ENCODE measurements at places on chromosomes 1 and 21. TPM values are rescaled to one million over a fixed set of nuclear protein-coding genes. Genes with fewer than 3 reads are reported as not detected.
A peak's percentile ranks its signal among the peaks of the same experiment; 100 is the strongest.

Gene PLPPR5
- not detected for polyA plus RNA-seq

Gene OR2M3
- not detected for polyA plus RNA-seq

DNA sequence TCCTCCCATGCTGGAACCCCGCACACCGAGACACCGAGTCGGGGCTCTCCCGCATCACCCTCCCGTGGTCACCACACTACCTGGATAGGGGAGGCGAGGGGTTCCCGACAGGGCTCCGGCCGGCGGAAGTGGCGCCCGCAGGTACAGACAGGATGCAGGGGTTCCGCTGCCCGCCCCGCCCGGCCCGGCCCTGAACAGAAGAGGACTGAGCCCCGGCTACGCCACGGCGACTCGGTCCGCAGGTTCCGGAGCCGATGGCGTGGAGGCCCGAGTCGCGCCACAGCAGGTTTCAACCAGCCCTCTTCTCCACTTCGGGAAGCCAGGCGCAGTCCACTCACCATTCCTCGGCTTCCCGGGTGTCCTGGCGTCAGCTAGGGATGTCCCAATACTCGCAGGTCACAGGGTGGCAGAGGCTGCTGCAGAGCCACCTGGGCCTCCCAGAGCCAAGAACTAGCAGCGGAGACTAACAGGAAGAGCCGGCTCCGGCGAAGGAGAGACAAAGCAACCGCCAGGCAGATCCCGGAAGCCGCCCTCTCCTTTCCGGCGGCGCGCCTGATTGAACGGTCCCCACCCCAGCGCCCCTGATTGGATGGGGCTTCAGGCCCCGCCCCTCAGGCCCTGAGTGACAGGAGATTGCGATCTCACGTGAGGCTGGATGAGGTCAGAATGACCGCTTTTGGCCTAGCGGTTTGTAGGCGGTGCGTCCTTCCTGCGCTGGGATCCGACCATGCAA lies at the start of gene ZNF669:
ZNF669 (minus strand) TSS at position 498 of the 733 bp plus-strand sequence; CDS start at position 341, 157 bp downstream.
- peak; percentile 95 for DNase-seq

DNA sequence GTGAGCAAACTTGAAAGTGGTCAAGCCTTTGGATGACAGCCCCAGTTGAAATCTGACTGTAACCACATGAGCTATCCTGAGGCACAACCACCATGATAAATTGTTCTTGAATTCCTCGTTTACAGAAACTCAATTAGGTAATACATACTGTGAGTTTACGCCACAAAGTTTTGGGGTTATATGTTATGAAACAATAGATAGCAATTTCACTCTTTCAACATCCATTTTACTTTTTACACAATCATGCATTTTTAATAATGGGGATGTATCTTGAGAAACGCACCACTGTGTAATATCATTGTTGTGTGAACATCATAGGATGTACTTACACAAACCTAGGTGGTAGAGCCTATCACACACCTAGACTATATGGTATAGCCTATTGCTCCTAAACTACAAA lies 35.4 kb downstream of the OR2C3 start:
- no peak for DNase-seq

Gene COL16A1
- polyA plus RNA-seq = 8.1 TPM

Gene ARHGEF10L
- 5.2 TPM for polyA plus RNA-seq

Gene ESRRG
- polyA plus RNA-seq = not detected

DNA sequence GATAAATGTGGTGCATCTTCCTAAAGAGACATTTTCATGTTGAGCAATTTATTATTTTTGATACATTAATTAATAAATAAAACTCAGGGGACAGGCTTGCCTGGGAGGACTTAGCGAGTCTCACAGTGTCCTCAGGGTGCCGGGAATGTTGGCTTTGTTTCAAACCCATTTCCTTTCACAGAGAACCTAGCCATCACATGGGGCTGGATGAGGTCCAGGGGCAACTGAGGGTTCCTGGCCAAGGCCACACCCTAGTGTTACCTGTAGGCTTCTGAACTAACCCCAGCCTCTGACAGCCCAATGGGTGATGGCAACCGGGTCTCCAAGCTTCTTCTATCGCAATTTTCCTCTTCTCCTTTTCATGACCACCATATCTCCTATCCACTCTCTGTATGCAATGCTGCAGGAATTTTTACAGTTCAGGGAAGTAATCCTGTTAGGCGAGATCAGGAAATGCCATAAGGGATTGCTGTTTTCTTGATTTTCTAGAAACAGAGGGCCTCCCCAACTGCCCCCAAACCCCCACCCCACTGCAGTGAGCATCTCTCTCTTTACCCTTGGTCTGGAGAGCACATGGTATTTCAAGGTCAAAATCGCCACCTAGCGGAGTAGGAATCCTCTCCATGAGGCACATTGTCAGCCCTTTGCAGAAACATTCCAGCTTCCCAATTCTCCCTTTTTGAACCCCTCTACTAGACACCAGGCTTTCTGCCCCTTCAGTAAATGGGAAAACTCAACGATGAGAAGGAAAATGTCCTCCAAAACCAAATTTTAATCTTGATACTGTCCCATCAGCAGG lies 22.1 kb upstream of the SMYD3 start:
- DNase-seq = no peak

DNA sequence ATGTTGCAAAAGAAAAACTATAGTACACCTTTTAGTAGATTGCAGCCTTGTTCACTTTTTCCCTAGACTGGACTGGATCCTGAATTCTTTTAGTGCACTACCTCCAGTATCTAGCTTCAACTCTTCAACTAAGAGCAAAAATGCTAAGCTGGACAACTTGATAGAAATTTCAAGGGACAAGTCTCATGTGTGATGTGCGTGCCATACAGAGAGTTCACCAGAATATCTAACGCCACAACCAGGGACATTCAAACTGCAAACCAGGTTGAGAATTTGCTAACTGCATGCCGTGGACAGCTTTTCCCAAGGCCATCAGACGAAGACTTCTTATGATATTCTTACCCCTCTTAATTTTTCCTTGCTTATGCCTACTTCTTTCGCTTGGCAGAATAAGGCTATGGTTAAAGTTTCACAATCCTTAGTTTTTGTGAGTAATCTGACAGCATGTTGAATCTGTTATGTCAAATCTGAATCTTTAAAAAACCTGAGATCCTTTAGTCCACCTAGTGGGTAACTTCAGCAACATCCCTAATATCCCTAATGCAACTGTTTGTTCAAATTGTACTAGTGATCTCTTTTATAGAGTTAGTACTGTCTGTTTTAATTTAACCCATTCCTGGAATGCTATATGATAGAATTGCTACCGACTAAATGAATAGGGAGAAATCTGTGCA lies 66.4 kb downstream of the DDAH1 start:
- DNase-seq = no peak

- DNase-seq = no peak
These were observed 130.8 kb upstream of the SGIP1 start for GRCh38 chr1:66403007-66403731.

DNA sequence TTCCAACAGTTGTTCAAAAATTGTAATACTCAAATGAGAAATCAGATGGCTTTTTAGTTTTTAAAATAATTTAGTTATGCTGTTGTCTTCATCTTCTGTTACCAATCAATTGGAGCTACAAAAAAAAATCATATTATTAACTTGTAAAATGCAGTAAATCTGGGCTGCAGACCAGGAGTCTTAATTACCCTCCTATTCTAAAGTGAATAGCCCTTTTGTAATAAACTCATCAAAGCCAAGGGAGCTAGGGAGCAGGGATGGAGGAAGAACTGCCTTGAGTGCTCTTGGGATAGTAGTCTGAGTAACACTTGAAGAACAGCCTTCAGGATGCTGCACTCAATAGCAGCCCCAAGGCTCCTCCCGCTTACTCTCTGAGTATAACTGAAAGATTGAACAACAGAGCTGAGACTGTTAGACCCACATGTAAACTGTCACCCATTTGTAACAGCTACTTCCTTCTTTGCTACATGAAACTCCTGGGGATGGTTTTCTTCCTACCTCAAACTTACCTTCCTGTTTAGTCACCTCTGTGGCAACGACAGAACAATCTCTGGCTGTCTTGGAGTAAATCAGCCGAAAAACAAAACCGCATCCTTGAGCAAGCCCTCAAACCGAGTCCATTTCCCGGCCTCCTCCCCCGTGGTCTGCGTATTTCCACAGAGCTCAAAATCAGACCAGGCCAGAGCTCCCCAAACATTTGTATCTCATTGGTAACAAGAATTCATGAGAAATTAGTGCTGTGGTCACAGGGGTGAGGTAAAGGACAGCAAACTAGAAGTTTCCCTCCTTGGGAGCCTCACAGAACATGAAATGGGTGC lies 55.9 kb downstream of the CD58 start:
- no peak for DNase-seq

- no peak for DNase-seq
These were observed 41.6 kb upstream of the LRRC3 start for GRCh38 chr21:44413566-44414290.

GRCh38 chr1:78645723-78646122 lies 3.9 kb upstream of the IFI44 start:
- no peak for DNase-seq

- DNase-seq = no peak
These were observed 6.2 kb upstream of the AADACL3 start for GRCh38 chr1:12709696-12710095.

Gene OPRD1
- not detected for polyA plus RNA-seq

- DNase-seq = no peak
These were observed 23.9 kb downstream of the RUNX3 start for GRCh38 chr1:24905979-24906720.

Measured in A549 (cell line).